ENCODE measurements at places on chromosomes 6 and 20.

GRCh38 chr20:62956387-62957135, 4.1 kb downstream of the SLC17A9 start:
- DNase-seq = no peak

- no peak for DNase-seq
Observed at GRCh38 chr20:9036593-9036992, 32.3 kb upstream of the PLCB4 start.

DNA sequence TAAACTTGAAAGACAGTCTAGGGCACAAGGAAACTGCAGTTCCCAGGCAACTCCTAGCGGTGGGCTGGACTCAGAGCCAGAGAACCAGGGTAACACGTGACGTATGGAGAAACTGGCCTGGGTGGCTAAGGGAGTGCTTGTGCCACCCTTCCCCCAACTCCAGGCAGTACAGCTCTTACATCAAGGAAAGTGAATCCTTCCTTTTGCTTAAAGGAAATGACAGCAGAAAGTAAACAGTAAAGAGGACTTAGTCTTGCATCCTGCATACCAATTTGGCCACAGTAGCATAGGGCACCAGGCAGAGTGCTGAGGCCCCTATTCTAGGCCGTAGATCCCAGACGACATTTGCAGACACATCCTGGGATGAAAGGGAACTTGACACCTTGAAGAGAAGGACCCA, 322.8 kb downstream of the CD109 start:
- no peak for DNase-seq

GRCh38 chr20:20513720-20514119, 145.8 kb downstream of the INSM1 start:
- no peak for DNase-seq

DNA sequence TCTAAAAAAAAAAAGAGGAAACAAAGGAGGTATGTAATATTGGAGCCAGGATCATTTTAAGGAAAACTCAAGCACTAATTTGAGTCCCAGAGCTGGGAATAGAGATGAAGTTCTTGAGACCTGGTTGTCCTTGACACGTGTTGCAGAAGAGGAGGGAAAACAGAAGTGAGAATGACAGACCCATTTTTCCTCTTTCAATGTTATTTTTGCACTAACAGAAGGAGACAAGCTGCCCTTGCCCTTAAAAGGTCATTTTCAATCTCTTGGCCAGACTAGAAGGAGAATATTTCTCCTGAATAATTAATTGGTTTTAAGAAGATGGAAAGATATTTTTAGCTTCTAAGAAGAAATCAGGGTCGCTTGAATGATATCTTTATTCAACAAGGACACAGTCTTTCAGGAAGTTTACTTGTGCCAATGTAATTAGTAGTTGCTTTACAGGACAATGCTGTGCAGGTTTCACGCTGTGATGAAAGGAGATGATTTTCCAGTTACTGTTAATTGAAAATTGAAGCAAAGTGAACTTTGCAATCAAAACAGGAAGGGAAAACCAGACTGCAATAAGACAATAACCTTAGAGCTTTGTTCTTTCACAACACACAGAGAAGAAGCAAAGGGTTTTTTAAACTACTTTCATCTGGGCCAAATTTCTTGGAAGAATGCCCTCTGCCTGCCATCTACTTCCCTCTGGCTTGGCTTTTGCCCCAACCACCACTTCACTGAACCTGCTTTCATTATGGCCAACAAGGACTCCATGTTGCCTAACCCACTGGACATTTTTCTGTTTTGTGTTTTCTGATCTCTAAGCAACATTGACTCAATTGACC, 107.8 kb upstream of the SHLD1 start:
- DNase-seq = no peak

All from SJCRH30 (cell line).